Activated B cell treated with CpG ODN at 0.5 μM for 24 hours (primary cell): ENCODE measurements at places on chromosomes 1 and 21. TPM values are rescaled to one million over a fixed set of nuclear protein-coding genes. Genes with fewer than 3 reads are reported as not detected.

Gene ADGRB2
- total RNA-seq = 6.3 and 6.5 TPM in 2 replicates

Gene LCE1D
- not detected in 2 replicates for total RNA-seq

GRCh38 chr1:230701895-230702768 lies 11.8 kb downstream of the AGT start:
- no peaks in the 10 kb centered on the region for H3K36me3 ChIP-seq
- no peak overlapping the region for H3K27ac ChIP-seq
- DNase-seq = no peak
- H3K4me1 ChIP-seq = no peaks in the 10 kb centered on the region
- H3K4me3 ChIP-seq = no peak overlapping the region

- H3K36me3 ChIP-seq = no peaks in the 10 kb centered on the region
- no peaks in the 10 kb centered on the region for H3K4me1 ChIP-seq
- no peak overlapping the region for H3K4me3 ChIP-seq
- no peak overlapping the region for H3K27ac ChIP-seq
- no peak for DNase-seq
Observed at GRCh38 chr1:202397256-202397655, 48.8 kb downstream of the PPP1R12B start.

GRCh38 chr1:8294170-8294697 lies 23.7 kb upstream of the SLC45A1 start:
- no peaks in the 10 kb centered on the region for H3K4me1 ChIP-seq
- peaks cover 18% of the 10 kb centered on the region for H3K27me3 ChIP-seq
- no peak overlapping the region for H3K4me3 ChIP-seq
- H3K27ac ChIP-seq = no peak overlapping the region

GRCh38 chr1:59292562-59292961 lies 4.3 kb upstream of the FGGY start:
- H3K36me3 ChIP-seq = no peaks in the 10 kb centered on the region
- H3K4me1 ChIP-seq = peaks cover 53% of the 10 kb centered on the region
- no peaks in the 10 kb centered on the region for H3K27me3 ChIP-seq
- DNase-seq = no peak
- H3K27ac ChIP-seq = peak overlapping the region; percentile 78

DNA sequence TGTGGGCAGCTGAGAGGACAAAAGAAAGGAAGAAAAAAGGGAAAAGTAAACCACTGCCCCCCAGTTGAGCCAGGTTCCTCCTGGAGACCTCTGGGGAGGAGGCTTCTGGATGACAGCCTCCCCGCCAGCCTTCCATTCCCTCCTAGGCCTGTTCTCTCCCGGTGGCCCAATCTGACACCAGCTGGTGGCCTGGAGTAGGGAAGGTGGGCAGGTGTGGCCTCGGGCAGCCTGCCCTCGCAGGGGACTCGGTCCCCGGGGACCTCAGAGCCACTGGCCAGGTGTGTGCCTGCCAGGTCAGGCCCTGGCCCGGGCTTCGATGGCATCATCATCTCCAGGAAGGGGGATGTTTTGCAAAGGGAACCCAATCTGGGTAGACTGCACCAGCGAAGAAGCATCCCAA lies 159.0 kb downstream of the CASZ1 start:
- no peaks in the 10 kb centered on the region for H3K27me3 ChIP-seq
- no peak for DNase-seq
- no peaks in the 10 kb centered on the region for H3K4me1 ChIP-seq
- no peak overlapping the region for H3K27ac ChIP-seq
- H3K36me3 ChIP-seq = peaks cover 24% of the 10 kb centered on the region
